Stimulated activated CD8-positive, alpha-beta memory T cell treated with anti-CD3 and anti-CD28 coated beads, Interleukin-7, amount 100 ng/mL, for 1 hour (primary cell): ENCODE measurements at places on chromosomes 2 and 18.

DNA sequence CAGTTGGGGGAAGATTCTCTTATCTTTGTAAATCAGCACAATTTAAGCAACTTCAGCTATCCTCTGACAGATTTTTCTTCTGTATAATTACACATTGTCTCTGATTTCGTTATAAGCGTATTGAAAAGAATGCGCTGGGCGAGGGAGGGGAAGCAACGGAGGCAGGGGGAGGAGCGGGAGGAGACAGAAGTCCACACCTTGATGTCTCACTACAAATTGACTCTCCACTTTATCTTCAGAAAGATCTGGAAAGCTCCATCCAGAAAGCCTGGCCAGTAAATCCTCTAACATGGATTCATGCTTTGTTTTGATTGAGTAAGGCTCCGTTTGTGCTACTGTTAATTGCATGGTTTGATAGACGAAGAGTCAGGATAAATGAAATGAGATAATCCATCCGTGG, 76.6 kb downstream of the SMIM21 start:
- DNase-seq: no peak

DNA sequence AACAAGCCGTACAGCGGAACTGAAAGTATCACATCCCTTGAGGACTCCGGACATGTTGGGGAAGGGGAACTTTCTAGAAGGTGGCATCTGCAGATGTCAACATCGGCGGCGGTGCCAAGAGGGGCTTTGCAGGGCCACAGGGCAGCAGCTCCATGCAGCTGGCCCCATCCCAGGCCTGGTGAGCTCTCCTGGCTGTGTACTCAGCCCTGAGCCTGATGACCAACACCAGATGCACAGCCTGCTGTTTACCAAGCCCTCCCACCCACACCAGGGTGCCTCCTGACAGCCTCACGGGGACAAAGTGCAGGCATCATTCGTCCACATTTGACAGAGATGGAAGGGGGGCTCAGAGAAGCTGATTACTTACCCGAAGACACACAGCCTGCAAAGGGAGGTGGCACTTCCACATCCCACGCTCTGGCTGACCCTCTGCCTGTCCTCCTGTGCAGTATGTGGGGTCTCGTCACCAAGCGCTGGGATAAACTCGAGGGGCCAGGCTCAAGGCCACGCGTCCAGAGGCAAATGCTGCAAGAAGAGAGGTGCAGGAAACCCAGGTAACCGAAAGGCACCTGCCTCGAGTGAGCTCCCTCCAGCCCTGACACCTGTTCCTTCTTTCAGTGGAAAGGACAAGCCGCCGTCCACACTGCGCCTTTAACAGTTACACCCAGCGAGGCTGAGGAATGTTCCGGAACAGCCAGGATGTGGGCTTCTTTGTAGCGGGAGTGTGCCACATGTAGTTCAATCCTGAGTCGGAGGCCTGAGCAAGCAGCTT, 69.0 kb upstream of the ASAP2 start:
- DNase-seq: no peak

DNA sequence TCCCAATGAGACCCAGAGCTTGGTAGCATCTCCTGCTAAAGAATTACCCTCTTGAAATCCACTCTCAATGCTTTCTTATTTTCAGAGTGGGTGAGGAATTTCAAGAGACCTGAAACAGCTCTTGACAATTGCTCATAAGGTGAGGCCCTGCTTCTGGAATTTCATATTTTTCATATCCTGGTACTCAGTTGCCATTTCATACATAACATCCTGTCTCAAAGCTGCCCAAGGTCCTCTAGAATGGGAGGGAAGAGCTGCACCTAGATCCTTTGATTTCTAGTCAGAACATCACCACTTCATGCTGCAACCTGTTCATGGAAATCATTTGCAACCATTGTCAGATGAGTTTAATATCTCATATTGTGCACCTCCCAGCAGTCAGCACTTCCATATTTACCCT, 404.8 kb upstream of the GALNT5 start:
- DNase-seq: no peak

DNA sequence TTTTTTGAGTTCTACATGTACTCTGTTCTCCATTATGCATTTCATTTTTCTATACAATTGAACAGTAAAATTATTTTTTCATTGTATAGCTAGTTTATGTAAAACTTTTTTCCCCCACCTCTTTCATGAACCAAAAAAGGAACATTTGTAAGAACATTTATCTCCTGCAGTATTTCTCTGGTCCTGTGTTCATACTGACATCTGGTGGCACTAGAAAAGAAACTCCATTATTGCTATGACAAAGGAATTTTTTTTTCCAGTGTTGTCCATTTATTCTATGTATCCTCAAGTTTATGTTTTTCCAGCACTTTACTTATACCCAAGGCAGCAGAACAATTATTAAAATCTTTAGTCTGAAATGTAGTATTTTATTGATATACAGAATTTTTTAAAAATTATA, 27.4 kb upstream of the CHAC2 start:
- no peak for DNase-seq

GRCh38 chr18:30439174-30439573, 603.4 kb downstream of the DSC3 start:
- DNase-seq: no peak

DNA sequence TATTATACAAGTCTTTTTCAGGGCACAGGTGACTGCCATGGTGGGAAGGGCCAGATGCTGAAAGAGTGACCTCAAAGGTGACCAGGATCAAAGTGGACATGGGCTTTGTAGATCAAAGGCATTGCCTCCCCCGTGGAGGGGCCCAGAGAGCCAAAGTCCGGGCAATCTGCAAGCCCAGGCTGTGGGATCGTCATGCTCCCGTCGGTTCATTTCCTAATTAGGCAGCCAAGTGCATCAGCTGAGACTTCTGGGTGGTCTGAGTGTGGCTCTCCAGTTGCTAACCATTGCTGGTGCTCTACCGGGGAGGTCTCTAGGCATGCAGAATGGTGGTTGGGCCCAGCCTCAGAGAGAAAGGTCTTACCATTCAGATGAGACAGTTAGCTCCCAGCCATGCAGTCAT, 61.6 kb downstream of the TRIB2 start:
- DNase-seq: no peak

DNA sequence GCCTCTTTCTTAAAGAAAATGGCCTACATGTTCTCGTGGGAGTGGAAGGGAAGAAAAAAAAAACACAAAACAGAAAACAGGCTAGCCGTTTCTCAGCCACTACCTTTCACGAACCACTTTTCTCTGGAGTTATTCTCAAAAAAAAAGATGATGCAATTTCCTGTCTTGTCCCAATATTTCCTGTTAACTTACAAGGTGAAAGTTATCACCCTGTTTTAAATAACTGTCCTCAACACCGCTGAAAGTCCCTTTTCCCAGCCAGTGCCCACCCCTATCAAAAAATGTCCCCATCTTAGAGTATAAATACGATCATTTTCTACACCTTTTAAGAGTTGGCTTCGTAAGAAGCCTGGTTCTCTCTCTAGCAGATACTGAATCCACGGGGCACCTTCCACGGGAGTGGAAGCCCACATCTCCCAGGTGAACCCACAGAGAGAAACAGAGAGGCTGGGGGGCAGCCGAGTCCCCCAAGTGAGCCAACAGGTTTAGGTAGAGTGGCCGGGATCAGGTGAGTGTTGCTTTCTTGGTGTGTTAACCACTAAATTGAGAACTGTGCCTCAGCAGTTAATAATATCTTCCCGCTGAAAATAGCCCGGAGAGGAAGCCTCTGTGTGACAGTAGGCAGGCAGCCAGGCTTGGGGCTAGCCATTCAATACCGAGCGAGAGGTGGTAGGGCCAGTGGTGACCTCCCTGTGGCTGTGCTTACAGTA, 15.9 kb downstream of the SMAD7 start:
- DNase-seq: no peak

- no peak for DNase-seq
Measured at GRCh38 chr2:201668402-201668910, 25.2 kb upstream of the TMEM237 start.

GRCh38 chr2:12884713-12885282, 168.1 kb downstream of the TRIB2 start:
- no peak for DNase-seq

GRCh38 chr2:163011000-163011399, 172.4 kb upstream of the KCNH7 start:
- no peak for DNase-seq

GRCh38 chr18:26689226-26689879, 141.0 kb upstream of the KCTD1 start:
- no peak for DNase-seq

DNA sequence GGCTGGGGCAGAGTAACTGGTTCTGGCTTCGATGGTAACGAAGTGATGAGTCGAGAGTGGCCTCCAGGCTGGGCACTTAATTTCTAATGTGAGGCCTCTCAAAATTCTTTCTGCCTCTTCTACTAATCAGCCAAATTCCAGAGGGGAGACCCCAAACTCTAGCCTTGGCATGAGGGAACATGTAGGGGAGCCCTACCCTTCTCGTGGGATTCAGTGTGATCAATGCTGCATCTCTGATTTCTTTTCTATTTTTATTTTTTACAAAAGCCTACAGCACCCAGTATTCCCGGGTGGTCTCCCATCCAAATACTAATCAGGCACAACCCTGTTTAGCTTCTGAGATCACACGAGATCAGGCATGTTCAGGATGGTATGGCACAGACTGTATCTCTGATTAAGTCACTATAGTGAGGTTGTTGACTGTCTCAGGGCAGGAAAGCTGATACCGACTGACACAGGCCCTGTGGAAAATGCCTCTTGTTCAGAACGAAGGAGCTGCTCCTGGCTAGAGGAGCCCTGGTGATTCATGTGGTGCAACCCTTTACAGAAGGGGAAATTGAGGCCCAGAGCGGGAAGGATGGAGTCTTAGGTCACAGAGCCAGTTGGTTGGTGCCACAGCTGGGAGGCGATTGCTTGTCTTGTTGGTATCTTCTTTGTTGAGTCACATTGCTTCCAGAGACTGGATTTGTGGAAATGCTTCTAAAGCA, 126.3 kb upstream of the HS6ST1 start:
- no peak for DNase-seq

- no peak for DNase-seq
Measured at GRCh38 chr2:56806924-56807323, 623.1 kb downstream of the CCDC85A start.

GRCh38 chr2:42368817-42369531, 8.0 kb upstream of the COX7A2L start:
- DNase-seq: no peak

DNA sequence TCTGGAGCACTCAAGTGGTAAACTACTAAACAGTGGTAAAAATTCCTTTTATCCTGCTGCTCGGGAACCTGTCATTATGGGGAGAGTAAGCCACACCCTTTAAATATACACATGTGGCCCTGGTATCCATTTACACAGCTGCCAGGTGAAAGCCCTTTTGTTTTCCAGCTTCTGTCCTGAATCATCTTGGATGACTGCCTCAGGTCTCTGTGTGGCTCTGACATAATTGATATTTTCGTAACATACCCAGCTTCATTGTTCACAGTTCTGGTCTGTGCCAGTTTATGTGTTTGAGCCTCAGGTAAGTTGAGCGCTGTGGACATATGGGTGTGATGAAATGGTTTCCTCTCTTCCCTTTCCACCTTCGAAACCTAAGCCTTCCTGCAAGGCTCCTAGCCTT, 15.7 kb upstream of the TTC39C start:
- no peak for DNase-seq

DNA sequence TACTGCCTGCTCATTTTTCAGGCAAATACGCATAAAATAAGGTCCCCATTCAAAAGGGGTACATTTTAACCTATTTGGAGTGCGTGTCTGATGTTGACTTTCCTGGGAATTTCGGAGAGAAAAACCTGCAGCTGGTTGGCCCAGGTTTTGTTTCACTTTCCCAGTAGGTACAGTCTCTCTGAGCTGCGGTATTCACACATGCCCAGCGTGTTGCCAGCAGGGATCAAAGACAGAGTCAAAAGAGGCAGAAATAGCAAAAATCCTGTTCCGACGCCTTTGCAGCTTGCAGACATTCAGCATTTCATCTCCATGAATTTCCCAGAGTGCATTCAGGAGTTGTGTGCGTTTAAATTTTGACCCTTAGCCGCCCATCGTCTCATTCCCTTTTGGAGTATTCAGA, 855.4 kb upstream of the CELF4 start:
- DNase-seq: no peak

- no peak for DNase-seq
Measured at GRCh38 chr2:96909611-96910021, 39.7 kb upstream of the SEMA4C start.

DNA sequence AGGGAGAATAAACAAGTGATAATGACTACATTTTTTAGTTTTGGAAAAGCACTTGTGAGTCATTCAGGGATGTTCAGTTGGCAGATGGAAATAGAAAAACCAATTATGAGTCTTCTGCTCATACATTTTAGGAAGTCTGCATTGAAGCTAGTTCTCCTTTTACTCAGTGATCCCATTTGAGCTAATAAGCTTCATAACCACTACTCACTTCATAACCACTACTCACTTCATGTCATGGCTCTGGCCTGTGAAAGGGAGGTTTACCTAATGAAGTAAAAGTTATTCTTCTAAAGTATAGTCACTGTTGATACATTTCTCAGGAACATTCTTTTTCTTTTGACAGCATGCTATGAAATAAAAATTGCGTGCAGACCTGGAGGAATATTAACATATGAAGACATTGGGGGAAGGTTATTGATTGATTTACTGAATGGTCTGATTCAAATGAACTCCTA, 948.7 kb downstream of the TSN start:
- no peak for DNase-seq

GRCh38 chr18:48871391-48872166, 79.2 kb downstream of the SMAD7 start:
- DNase-seq: no peak

DNA sequence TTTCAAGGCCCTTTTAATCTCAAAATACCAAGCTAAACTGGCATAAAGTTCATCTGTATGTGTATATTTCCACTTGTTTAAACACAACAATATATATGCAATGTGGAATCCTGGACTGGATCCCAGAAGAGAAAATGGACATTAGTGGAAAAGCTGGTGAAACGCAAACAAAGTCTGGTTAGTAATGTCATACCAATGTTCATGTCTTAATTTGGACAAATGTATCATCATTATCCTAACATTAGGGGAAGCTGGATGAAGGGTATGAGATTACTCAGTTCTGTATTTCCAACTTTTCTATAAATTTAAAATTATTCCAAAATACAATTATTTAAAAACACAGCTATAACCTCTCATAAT, 3.8 kb downstream of the SP3 start:
- no peak for DNase-seq

DNA sequence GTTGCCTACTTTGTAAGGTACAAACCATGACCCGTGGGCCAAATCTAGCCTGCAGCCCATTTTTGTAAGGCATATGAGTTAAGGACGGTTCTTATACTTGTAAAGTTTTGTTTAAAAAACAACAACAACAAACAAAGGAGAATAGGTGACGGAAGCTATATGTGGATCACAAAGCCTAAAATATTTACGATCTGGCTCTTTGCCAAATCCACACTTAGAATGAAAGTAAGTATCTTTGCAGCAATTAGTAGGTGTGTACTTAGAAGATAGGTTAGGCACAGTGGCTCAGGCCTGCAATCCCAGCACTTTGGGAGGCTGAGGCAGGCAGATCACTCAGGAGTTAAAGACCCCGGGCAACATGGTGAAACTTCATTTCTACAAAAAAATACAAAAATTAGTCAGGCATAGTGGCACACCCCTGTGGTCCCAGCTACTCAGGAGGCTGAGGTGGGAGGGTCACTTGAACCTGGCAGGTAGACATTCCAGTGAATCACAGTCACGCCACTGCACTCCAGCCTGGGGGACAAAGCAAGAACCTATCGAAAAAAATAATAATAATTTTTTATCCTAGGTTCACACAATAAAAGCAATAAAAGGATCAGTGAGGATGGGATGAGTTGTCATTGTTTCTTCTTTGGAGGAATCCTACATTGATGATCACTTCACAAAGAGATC, 57.8 kb upstream of the CTAGE1 start:
- no peak for DNase-seq
